ENCODE measurements at places on chromosomes 1 and 21. TPM values are rescaled to one million over a fixed set of nuclear protein-coding genes. Genes with fewer than 3 reads are reported as not detected.

Gene IQCC
- 0.66 TPM for total RNA-seq

DNA sequence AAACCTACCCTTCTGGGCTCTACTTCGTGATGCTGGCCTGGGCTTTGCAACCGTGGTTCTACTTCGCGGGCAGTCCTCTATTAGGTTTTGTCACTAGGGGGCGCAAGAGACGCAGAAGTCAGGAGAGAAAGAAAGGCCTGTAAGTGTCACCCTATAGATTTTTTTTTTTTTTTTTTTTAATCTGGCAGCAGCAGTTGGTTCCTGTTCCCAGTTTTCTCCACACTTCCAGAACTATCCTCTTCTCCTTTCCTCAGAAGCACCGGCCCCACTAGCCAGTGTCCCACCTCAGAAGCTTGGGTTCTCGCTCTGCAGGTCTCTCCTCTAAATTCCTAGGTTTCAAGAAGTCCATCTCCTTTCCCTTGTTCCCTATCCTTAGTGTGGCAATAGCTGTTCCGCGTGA lies 9.1 kb upstream of the LCE2D start:
- no peak for DNase-seq

- DNase-seq = no peak
These were observed at the start of gene CDK18 for GRCh38 chr1:205504311-205505075. Gene CDK18 (plus strand): TSS chr1:205504669. CDS start chr1:205523168, 18,499 bp downstream.

- DNase-seq = no peak
These were observed 757 bp upstream of the SEMA4A start for GRCh38 chr1:156152628-156153027.

- DNase-seq = no peak
These were observed 13.5 kb downstream of the ESPN start for GRCh38 chr1:6438047-6438525.

DNA sequence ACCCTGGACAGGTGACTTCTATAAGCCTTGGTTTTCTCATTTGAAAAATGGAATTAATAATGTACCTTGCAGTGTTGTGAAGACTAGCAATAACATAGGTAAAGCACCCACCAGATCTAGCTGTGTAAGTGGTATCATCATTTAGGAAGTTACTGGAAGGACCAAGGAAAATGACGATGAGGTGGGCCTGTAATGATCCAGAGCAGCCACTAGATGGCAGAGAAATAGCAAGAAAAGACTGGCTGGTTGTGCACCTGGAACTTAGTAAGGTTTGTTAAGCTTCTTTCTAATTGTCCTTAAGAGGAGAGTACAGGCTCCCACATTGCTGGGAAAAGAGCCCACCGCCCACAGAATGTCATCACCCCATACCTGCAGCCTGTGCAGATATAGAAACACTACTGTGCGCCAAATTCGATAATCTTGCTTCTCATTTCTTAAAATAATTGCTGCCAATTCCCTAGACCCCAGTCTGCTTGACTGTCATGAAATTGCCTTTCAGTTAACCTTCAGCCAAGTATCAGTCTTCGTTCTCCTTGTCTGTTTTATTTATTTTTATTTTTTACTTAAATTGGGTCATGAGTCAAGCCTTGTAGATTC lies 37.2 kb downstream of the WNT4 start:
- no peak for DNase-seq

- DNase-seq = no peak
These were observed 83.4 kb downstream of the USP24 start for GRCh38 chr1:55131801-55132200.

DNA sequence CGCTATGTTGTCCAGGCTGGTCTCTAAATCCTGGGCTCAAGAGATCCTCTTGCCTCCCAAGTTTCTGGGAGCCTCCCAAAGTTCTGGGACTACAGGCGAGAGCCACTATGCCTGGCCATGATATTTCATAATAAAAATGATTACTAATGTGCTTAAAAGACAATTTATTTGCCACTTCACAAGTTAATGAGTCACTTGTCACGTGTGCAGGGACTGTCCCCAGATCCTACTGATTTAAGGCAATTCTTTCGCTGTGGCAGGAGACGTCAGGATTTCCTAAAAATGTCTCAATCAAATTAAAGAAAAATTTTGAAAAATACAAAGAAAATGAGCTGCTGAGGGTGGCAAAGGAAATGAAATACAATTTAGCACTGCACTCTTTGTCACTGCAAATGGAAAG lies 43.5 kb downstream of the B3GALNT2 start:
- no peak for DNase-seq
